EH (cell line): ENCODE measurements at places on chromosomes 3 and 15.

- DNase-seq: no peak
Measured at GRCh38 chr3:103052236-103052830, 617.5 kb downstream of the ZPLD1 start.

- no peak for DNase-seq
Measured at GRCh38 chr3:4900298-4900697, 78.9 kb upstream of the BHLHE40 start.

GRCh38 chr15:89652131-89652530 is 3.1 kb downstream of the KIF7 start:
- DNase-seq: no peak

DNA sequence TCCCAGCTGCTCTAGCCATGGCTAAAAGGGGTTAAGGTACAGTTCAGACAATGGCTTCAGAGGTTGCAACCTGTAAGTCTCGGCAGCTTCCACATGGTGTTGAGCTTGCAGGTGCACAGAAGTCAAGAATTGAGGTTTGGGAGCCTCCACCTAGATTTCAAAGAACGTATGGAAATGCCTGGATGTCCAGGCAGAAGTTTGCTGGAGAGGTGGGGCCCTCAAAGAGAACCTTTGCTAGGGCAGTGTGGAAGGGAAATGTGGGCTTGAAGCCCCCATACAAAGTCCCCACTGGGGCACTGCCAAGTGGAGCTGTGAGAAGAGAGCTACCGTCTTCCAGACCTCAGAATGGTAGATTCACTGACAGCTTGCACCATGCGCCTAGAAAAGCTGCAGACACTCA is 73.7 kb downstream of the STT3B start:
- no peak for DNase-seq

- no peak for DNase-seq
Measured at GRCh38 chr3:184117636-184118035, 17.5 kb upstream of the EIF2B5 start.

GRCh38 chr3:79737530-79737929 is 30.3 kb downstream of the ROBO1 start:
- DNase-seq: no peak

DNA sequence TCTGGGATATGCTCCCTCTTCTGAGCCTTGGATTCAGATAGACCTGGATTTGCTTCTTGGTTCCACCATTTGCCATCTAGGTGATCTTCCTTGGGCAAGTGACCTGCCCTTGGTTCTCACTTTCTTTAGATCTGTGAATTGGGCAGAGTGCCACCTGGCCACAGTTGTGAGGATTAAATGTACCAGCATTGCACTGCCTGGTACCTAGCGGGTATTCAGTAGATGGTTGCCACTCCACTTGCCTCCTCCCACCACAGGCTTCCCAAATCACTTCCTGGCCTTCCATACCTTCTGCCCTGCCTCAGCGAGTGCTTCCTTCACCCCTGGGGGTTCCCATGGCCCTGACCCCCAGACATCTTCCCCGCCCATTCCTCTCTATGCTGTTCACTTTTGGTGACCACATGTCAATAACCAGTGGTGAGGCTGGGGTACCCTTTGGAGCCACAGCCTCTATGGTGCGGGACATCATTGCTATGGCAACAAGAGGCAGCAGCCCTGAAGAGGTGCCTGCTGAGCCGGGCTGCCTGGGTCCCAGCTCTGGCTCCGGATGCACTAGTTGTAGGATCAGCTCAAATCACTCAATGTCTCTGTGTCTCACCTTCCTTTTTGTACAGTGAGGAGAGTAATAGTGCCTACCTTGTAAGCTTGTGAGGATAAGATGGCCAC is 40.5 kb downstream of the CMTM7 start:
- no peak for DNase-seq

- no peak for DNase-seq
Measured at GRCh38 chr3:19901918-19902317, 32.1 kb downstream of the EFHB start.

DNA sequence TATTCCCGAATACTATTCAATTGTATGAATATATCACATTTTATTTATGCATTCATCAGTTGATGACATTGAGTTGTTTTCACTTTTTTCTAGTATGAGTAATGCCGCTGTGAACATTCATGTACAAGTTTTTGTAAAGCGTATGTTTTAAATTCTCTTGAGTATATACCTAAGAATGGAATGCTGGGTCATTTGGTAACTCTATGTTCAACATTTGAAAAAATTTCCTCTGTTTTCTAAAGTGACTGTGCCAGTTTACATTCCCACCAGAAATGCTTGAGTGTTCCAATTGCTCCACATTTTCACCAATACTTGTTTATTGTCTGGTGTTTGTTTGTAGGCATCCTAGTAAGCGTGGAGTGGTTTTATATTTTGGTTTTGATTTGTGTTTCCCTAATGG is 144.5 kb downstream of the EPHA6 start:
- no peak for DNase-seq

- no peak for DNase-seq
Measured at GRCh38 chr3:66986406-66986805, 11.7 kb upstream of the KBTBD8 start.

DNA sequence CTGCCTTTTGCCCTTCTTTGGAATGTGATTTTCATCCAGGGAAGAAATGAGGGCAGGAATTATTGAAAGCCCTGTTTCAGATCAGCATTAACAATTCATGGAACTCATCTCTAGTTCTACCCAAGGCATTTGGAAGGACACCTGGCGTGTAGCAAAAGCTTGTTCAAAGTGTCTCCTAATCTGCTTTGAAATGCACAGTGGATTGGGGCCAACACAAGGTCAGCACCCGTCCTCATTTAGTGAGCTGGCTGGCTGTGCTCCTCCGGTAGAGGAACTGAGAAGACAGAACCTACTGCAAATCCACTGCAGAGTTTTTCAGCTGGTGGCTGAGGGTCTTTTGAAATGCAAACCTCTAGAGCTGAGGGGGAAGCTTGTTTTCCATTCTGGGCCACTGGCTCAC is 141.6 kb upstream of the STT3B start:
- no peak for DNase-seq

DNA sequence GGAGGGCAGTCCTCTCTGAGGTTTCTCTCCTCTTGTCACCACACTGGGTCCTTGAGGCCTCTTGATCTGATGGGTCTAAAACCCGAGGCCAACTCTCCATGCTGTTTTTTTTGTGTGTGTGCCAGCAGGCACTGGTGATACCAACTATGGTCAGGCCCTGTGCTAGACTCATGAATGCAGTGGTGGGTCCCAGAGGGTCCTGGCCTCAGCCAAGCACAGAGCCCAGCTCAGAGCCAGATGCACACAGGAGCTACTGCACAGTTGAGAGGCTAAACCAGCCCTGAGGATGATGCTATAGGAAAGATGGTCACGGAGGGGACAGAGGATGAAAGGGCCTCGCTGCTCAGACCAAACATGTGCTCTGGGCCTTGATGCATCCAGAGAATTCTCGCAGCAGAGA is 33.5 kb downstream of the RAB6B start:
- DNase-seq: no peak

GRCh38 chr3:42590989-42591756 is 513 bp downstream of the SS18L2 start:
- peak; percentile 40 for DNase-seq

GRCh38 chr3:10577486-10577885 is 72.1 kb upstream of the ATP2B2 start:
- DNase-seq: no peak

GRCh38 chr3:119700269-119700919 is 2.4 kb upstream of the CFAP91 start:
- DNase-seq: peak; percentile 49

DNA sequence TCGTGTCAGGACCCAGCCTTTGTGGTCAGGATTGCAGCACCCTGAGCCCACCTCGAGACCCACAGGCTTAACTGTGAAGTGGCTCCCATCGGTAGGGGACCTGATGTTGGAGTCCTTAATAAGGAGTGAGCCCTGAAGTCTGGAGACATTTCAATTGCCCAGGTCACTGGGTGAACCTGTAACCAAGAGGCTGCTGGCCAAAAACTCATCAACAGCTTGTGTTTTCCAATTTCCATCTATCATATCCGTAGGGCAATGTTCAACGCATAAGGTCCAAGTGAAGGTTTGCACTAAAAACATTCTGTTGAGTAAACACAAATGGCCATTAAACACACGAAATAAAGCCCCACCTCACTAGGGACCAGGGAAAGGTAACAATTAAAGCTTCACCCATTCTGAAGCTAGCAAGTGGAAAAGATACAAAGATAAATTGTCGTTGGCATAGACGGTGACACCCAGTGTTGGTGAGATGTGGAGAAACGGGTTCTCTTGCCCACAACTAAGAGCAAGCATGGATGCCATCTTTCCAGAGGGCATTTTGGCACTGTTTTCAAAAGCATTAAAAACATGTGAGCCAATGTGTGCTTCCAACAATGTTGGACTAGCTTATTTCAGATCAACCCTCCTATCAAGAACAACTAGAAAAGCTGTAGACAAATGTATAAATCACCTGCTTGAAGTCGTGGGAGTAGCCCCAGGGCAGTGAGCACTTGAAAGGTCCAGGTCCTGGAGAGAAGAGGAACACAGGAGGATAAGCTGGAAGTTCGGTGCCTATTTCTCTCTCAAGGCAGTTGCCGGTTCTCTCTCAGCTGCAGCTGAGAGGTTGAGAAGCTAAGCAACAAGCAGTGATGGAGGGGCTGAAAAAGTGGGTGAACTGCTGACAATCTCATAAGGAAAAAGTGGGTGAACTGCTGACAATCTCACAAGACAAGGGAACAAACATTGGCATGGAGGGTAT is 56.3 kb upstream of the PCSK6 start:
- no peak for DNase-seq

GRCh38 chr3:24156466-24156865 is 211.4 kb downstream of the NR1D2 start:
- DNase-seq: peak; percentile 94

DNA sequence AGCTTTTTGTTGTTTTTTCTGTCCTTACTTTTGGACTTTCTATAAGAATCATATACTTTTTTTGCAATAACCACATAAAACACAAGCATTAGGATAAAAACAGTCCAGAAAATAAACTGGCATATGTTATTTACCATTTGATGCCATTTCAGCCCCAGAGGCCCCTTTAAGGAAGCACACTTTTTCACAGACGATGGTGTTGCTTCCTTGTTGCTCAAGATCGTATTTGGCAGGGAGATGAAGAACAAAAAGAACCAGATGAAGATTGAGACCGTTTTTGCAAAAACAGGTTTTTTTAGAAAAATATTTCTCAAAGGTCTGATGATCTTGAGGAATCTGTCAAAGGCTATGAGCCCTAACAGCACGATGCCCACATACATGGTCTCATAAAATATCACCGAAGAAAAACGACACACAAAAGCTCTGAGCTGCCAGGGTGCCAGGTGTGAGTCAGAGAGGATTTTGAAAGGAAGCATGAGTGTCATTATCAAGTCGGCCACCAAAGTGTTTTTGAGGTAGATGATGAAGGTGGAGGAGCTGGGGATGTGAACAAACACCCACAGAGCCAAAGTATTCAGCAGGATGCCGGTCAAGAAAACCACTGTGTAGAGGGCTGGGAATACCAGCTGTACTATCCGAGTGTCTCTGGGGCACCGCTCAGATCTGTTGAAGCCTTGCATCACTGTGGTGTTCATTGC is 902 bp downstream of the P2RY13 start:
- DNase-seq: peak; percentile 3

GRCh38 chr15:48416301-48416700 is 85.1 kb downstream of the DUT start:
- DNase-seq: no peak

- DNase-seq: peak; percentile 66
Measured at GRCh38 chr3:158532099-158532734, 38.8 kb upstream of the MLF1 start.

- peak; percentile 1 for DNase-seq
Measured at GRCh38 chr3:97765336-97765735, 778 bp downstream of the ARL6 start.

- DNase-seq: no peak
Measured at GRCh38 chr3:57133157-57133556, 32.0 kb downstream of the IL17RD start.

- DNase-seq: no peak
Measured at GRCh38 chr15:63146684-63147083, 10.6 kb downstream of the RPS27L start.

- DNase-seq: no peak
Measured at GRCh38 chr3:94734206-94734605, 671.3 kb downstream of the NSUN3 start.

- DNase-seq: peak; percentile 42
Measured at GRCh38 chr3:183328823-183329222, 75.8 kb downstream of the B3GNT5 start.

- peak; percentile 49 for DNase-seq
Measured at GRCh38 chr3:17258823-17259436, 374.2 kb downstream of the PLCL2 start.

DNA sequence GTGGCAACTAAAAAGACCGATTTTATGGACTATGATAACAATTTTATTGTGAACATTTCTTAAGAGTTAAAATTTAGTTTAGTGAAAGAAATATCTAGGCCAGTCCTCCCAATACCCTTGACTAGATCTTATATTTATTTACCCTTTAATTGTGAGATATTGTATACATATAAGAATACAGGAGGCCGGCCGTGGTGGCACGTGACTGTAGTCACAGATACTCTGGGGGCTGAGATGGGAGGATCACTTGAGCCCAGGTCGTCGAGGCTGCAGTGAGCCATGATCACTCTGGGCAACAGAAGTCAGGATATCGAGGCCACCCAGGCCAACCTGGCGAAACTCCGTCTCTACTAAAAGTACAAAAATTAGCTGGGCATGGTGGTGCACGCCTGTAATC is 756 bp upstream of the RMDN3 start:
- DNase-seq: no peak

DNA sequence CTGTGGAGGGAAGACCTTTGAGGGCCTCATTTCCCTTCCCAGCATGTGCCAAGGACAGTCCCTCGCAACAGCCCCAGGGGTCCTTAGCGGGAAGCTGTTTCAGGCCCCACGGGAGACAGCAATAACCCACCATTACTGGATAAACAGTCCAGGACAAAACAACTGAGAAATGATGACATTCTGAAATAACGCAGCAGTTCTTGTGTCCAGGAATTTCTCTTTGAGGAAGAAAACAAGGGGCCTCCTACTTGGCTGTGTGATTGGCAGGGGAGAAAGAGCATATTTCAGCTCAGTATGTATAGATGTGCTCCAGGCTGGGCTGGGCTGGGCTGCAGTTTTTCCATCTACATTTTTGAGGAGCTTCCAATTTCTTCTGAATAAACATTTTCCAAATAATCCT is 82.2 kb upstream of the THBS1 start:
- peak; percentile 79 for DNase-seq

DNA sequence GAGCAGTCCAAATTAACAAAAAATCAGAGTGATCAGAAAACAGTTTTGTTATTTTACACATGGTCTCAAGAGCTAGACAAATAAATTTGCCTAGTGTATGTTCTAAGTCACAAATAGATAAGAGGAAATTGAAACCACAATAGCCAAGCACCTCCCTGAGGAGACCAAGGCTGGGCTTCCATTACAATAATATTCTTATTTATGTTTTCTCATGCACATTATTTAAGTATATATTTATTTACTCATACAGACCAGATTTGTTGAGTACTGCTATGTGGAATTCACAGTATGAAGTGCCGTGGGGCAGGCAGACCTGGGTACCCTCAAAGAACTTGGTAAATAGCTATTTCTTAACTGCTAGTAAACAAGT is 242.3 kb upstream of the ICE2 start:
- no peak for DNase-seq
